ENCODE measurements at places on chromosomes 2 and 18.

DNA sequence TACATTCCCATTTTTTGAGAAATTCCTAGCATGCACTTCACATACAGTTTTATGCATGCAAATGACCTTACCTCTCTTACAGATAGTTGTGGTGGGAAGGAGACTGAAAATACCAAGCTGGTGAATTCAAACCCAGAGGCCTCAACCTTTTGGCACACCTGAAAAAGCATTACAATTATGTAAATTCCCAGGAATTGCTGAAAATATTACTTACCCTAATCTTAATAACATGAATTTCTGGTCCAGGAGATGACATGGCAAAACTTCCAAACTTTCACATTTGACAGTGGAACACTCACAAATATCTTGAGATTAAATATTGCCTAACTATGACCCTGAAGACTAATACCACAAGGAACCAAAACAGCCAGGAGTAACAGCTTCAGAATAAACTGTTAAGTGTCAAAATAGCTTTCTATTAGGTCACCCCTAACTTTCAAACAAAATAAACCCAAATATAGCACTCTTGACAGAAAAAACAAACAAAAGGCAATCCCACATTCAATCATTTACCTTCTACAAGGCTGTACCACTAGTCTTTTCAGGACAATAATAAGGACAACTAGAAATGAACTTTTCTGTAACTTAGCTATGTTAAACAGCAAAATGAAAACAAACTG is 10.9 kb upstream of the PEX13 start:
- DNase-seq: no peak

DNA sequence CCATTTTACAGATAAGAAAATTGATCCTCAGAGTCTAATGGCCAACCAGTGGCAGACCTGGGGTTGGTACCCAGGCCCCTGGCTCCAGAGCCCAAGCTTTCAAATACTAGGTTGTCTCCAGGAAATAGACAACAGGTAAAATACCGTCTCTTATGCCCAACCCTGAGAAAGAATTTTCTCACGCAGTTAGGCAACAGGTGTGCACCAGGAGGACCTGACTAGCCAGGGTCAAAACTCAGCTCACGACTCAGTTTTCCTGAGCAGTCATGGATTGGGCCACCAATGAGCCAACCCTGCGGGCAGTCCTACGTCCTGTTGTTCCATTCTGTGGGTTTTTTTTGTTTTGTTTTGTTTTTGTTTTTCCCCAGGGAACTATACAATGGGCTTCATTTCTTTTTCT is 13.5 kb downstream of the TRIB2 start:
- DNase-seq: no peak

GRCh38 chr2:148430101-148430500 is 214.4 kb upstream of the EPC2 start:
- no peak for DNase-seq

GRCh38 chr2:101310834-101311695 is 2.6 kb upstream of the RNF149 start:
- peak; percentile 29 for DNase-seq

DNA sequence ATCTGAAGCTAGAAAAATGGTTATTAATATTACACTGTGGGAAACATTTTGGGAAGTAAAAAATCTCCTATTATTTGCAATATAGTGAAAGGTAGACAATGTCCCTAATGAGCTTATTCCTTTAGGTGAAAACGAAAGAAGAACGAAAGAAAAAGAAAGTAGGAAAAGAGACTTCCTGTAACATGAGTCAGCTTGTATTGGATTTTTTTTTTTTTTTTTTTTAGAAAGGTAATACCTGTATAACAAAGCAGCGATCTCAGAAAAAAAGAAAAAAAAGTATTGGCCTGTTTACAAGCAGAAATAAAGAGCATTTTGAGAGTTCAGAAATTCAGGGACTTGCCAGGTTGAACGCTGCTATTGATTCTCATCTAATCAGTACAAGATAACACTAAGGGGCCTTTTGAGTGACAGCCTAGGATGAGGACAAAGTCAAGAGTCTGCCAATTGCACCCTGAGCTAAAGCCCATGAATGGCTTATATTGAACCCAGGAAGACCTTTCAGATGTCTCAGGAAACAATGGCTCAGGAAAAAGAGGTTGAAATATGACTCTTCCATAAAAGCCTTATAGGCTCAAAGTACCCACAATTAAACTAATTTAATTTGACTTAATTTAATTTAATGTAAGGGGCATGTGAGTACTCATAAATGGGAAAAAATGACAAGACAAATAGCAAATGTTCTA is 615.6 kb upstream of the CDH2 start:
- no peak for DNase-seq

DNA sequence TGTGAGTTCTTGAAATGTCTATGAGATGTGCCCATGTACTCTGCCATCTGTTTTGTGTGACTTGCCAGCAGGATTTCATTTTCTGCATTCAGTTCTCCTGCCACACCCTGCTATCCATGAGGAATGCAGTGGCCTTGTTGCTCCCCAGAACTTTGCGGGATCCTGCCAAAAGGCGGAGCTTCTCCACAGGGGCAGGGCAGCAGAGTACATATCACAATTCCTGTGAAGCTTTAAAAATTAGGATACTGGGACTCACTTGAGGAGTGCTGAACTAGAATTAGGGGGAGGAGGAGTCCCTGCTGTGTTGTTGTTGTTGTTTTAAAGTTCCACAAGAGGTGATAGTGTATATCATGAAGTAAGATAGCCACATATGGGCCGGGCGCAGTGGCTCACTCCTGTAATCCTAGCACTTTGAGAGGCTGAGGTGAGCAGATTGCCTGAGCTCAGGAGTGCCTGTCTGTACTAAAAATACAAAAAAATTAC is 76.4 kb downstream of the TANC1 start:
- DNase-seq: no peak

GRCh38 chr18:45997700-45998151 is 30.6 kb upstream of the EPG5 start:
- DNase-seq: peak; percentile 54

DNA sequence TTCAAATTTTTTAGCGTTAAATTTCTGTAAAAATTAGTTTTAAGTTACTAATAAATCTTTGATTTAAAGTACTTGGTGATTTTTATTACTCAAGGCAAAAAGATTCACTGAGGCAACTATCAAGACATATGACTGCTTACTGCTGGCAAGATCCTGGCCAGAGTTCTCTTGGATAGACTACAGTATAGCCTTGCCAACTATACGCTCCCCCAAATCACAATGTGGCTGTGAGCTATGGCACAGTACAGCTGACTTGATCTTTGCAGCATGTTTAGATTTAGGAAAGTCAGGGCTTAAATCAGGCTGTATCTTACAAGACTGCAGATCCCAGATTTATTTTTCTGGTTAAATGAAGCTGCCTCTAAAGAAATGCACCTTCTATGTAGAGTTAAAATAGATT is 26.5 kb downstream of the MSTN start:
- no peak for DNase-seq

Measured in CD4-positive, alpha-beta T cell treated with Interleukin-17A for 4 hours (primary cell).